ENCODE measurements at places on chromosomes 3 and 15.

DNA sequence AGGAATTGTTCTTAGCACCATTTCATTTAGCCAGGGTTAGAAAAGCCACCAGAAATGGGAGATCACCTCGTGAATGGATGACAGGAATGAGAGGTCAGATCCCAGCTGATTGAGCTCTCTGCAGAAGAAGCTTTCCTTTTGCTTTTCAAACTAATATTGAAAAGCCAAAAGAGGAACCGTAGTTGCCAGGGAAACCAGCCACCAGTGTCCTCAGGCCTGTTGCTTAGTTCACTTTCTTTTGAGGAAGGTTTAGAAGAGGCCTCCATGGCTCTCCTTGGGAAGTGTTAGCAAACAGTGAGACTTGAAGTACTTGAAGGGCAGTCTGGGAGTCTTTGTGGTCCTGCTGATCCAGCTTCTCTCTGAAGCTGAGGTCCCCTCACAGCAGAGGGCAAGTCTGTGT, 7.4 kb upstream of the CCK start:
- no peak for DNase-seq

GRCh38 chr3:140898340-140899180, 43.1 kb upstream of the SLC25A36 start:
- DNase-seq, result no peak

DNA sequence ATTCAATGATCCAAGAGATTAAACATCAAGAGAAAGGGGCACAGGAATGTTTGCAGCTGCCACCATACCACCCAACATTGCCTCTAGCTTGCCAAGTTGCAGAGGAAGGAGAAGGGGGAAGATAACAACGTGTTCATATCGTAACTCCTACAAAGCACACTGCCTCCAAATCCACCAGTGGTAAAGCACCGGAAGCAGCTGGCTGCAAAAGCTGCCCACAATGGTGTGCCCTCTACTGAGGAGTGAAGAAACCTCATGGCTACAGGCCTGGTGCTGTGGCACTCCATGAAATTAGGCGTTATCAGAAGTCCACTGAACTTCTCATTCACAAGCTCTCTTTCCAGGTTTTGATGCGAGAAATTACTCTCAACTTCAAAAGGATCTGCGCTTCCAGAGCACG, 263.9 kb upstream of the STT3B start:
- no peak for DNase-seq

GRCh38 chr15:23897531-23897930, 210.4 kb upstream of the NDN start:
- DNase-seq, result no peak

DNA sequence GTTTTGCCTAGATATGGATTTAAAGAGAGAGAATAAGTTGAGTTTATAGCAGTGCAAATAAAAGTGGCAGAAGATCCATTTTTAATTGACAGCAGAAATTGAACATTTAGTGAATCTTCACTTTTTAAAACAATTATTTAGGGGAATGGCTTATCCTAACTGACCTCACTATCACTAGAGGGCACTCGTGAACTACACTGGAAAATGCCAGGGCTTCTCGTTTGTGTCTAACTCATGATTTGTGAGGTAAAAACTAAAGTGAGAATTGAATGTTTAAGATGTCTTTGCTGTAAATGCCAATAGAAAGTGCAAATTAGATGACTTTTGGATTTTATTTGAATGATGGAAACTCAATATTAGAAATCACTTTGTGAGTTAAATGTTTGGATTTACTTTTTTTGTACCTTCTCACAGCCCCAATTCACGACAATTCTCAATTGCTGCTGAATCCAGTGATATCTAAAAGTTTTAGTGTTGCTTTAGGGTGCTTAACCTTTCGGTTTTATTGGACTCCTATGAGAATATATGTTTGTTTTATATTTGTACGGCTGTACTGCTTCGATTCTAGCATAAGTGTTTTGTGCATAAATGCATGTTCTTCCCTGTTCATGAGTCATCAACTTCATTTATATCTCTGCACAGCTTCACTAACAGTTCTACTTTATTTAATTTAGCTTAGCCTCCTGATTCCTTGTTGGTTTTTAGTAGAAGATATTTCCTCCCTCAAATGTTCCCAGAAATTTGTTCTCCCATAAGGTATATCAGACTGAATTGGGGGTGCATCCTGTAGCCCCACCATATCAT, 462.1 kb downstream of the MFSD1 start:
- no peak for DNase-seq

DNA sequence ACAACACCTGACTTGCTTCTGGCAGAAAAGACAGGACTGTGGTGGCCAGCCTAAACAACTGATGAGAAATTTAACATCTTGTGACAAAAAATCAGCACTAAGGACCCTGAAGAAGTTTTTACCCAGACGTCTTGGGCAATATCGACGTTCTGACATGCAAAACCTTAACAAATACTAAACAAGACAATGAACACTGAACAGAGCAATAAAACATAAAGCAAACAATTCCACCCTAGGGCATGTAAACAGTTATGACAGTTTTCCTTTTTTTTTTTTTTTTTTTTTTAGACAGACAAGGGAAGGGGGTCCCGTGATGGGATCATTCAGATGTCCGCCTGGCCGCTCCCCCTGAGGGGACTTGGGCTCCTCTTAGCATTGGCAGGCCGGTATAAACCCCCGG, 738.0 kb downstream of the SI start:
- DNase-seq, result no peak

DNA sequence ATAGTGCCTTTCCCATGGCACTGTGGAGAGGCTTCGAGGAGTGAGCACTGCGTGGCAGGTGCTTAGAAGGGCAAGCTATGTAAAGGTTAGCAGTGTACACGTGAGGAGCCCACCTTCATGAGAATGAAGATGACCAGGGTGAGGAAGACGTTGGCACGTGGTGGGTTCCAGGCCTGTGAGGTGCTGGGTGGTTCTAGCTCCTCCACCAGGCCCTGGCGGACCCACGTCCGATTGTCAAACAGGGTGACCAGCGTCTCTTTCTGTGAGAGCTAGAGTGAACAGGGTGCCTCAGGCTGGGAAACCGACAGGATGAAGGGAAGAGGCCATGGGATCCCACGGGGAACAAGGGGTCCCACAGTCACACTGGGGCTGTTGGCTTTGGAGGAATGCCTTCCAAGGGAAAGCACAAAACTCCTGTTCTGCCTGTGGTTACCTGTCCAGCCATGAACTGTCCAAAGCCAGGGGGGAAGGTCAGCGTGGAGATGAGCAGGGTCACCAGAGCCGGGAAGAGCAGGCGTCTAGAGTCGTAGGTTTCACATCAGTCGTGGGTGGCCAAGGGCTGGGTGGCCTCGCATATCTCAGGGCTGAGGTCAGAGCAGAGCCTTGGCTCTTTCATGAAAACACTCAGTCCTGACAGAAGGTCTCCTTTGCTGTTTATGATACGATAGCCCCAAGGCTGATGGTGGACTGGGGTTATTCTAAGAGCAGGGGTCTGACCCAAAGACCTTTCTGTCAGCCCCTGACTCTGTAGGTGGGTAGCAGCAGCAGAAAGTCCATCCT, 6.0 kb downstream of the CLCN2 start:
- no peak for DNase-seq

- DNase-seq, result no peak
These were observed 95.1 kb downstream of the LSAMP start for GRCh38 chr3:116350119-116350733.

- DNase-seq, result no peak
These were observed 63.1 kb downstream of the DAPK2 start for GRCh38 chr15:63983061-63983711.

DNA sequence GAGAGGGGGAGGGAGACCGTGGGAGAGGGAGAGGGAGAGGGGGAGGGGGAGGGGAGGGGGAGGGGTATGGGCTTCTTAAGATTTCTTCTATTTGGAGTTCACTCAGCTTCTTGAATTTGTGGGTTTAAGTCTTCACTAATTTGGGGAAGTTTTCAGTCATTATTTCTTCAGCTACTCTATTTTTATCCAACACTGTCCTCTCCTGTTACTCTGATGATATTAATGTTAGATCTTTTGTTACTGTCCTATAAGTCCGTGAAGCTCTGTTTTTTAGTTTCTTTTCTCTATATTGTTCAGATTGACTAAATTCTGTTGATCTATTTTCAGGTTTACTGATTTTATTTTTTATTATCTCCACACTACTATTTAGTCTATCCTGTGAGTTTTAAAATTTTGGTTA, 351.5 kb upstream of the TPM1 start:
- DNase-seq, result no peak

GRCh38 chr3:100005665-100006393, 108.5 kb downstream of the FILIP1L start:
- no peak for DNase-seq

DNA sequence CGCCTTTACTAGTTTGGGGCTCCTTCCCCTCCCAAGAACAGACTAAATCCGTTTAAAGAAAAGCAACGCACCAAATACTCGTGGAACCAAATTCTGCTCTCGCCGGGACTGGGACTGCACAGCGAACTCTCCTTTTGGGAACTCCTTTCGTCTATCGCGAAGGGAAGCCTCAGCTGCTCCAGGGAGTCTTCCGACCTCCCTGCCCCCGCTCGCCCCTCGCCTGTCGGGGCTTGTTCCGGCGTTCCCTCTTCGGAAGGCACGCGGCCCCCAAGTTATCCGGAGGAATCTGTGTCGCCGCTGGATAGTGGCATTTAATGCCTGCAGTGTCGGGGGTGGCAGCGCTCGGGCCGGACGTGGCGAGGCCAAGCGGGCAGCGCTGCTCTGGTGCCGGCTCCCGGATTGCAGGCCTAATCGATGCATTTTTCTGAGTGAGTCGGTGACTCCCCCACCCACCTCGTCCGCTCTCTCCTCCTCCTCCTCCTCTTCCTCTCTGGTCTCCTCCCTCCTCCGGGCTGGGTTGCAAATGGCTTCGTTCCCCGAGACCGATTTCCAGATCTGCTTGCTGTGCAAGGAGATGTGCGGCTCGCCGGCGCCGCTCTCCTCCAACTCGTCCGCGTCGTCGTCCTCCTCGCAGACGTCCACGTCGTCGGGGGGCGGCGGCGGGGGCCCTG, at the start of gene TRIM71:
Gene TRIM71, plus strand, starts transcription at position 440 of the 671 bp plus-strand sequence. Its CDS starts 84 bp downstream, at position 524.
- DNase-seq, result no peak

DNA sequence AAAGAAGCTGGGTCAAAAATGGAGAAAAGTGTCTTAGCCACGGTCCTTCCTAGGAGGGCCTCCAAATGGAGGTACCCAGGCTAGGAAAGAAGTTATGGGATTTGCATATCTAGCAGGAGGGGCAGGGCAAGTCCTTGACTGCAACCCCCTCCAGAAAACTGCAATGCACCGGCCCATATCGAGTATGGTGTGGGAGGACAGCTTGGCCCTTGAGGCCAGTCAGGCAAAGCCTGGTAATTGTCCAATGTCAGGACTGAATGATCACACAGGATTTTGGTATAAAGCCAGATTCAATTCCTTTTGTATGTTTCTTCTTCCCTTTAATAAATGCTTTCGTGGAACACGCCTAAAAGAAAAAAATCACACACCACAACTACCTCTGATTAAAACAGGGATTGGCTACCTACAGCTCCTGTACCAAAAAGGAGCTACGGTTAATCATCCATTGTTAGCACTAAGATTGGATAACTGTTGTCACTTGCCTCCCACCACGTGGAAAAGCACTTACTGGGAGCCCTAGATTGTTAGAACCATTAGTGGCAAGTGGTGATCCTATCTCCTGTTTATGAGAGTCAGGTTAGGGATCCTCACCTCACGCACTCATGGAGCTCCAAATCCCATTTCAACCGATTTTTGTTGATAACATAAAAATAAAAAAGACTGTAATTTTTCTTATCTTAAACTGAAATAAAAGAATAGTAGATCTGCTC, 1.2 kb downstream of the ZNF770 start:
- DNase-seq, result no peak

DNA sequence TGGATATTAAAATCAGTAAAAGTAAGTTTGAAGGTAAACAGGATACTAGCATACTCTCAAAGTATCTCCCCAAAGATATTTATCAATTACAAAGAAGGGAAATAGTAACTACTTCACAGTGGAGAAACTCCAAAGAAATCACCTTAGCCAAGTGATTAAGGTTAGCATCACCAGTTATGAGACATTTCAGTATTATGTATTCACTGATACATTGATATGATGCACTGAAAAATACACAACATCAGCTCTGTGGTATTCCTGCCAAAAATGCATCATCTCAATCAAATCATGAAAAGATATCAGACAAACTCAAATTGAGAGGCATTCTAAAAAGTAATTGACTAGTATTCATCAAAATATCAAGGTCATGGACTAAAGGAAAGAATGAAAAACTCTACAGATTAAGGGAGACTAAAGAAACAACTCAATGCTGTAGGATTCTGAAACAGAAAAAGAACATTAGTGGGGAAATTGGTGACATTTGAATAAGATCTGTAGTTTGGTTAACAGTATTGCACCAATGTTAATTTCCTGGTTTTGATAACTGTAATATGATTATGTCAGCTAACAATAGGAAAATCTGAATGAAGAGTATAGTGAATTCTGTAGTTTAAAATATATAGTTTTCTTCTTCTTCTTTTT, 215.4 kb downstream of the UACA start:
- no peak for DNase-seq

- no peak for DNase-seq
These were observed 5.1 kb upstream of the MTHFS start for GRCh38 chr15:79901958-79902357.

- no peak for DNase-seq
These were observed 2.1 kb downstream of the MAGI1 start for GRCh38 chr3:66036586-66037148.

- no peak for DNase-seq
These were observed 9.7 kb downstream of the ITIH4 start for GRCh38 chr3:52820736-52821135.

GRCh38 chr3:14440168-14440518, 37.7 kb downstream of the SLC6A6 start:
- DNase-seq, result no peak

GRCh38 chr15:38631119-38632075, 66.8 kb upstream of the RASGRP1 start:
- DNase-seq, result no peak

DNA sequence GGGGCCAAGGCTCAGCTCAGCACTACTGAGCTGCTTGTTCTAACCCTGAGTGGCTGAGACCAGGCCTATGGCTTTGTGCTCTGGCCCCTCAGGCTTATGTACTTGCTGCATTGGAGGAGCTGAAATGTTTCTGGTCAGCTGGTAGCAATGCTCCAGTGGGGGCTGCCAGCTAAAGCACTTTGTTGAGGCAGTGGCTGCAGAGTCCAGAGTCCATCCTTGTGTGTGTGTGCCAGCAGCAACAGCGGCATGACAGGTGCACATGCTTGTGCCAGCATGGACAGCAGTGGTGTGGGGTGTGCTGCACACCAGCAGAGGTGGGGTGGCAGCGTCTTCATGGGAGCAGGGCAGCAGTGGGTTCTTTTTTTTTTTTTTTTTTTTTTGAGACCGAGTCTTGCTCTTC, 169.1 kb downstream of the VPS8 start:
- DNase-seq, result no peak

DNA sequence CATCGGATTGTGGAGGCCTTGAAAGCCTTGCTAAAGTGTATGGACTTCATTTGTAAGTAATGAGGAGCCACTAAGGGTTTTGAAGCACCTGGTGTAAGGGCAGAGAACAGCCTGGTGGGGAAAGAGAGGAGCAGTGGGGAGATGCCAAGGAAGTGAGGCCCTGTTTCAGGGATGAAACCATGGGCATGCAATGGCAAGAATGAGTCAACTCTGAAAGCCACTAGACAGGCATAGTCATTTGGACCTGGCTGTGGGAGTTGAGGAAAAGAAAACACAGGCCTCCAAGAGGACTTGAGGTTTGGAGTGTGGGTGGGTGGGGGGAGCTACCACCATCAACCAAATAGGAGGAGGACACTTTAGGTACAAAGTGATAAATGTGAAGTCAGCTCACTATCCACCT, 7.6 kb downstream of the XCR1 start:
- DNase-seq, result no peak
